ENCODE measurements at places on chromosomes 6 and 20.

DNA sequence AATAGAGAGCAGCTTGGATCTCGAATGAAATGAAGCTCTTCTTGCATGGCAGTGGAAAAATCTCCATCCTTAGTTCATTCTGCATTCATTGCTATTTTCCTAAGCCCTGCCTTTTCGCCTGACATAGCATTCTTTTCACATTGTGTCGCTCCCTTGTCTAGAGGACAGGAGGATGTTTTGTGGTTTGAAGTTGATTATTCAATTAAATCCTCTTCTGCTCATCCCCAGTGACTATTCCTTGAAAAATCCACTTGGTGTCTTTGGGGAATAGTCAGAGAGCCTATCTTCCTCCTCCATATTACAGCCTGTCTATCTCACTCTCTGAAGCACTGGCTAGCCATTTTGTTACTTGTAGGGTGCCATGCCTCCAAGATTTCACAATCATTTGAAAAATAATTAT is 161.2 kb downstream of the KLHL32 start:
- DNase-seq, result no peak

DNA sequence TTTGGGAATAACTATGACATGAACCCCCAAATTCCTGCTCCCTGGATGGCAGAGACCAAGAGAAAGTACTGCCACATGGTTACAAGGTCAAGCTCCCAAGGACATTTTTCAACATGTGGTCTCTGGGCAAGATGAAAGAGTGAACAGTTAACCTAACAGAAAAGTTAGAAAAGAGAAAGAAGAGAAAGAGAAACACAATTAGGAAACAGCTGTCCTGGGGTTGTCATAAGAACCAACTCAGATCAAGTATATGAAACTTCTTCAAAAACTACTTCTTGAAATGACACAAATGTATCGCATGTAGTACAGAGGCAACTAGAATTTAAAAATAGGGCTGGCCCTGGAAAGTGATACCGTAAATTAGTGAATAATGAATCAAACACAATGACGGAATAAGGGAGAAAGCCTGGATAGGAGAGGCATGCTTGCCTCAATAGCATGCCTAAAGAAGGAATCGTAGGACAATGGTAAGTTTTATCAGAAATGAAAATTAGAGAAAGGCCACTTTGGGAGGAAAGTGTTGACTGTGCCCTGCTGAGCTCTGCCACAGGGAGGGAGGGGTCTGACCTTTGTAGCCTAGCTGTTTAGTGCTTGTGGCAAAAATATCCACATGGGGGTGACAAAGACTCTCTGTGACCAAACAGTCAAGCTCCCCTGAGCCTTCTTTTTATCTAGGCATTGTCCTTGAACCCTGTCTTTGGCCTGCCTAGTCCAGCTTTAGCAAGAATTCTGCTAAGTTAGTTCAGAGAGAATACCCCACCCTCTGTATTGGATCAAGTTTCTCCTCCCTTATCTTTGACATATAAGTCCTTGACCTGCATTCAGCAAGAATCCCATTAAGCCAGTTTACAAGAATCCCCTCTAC is 4.3 kb upstream of the DCBLD1 start:
- no peak for DNase-seq

DNA sequence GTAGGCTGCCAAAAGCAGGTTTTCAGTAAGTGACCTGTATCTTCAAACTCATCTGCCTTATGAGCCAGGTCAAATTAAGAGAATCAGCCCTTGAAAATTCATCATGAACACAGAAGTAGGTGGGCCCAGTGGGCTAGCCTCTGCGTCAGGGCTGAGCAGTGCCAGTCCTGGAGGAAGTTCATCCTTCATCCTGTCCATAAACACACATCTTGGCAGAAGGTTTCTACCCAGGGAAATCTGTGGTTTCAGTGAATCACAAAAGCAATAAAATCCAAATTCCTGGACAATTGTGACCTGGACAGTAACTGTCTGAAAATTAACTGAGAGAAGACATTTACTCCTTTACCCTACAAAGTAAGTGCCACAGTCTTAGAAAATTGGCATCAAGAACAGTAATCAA is 72.4 kb downstream of the ATG5 start:
- DNase-seq, result no peak

DNA sequence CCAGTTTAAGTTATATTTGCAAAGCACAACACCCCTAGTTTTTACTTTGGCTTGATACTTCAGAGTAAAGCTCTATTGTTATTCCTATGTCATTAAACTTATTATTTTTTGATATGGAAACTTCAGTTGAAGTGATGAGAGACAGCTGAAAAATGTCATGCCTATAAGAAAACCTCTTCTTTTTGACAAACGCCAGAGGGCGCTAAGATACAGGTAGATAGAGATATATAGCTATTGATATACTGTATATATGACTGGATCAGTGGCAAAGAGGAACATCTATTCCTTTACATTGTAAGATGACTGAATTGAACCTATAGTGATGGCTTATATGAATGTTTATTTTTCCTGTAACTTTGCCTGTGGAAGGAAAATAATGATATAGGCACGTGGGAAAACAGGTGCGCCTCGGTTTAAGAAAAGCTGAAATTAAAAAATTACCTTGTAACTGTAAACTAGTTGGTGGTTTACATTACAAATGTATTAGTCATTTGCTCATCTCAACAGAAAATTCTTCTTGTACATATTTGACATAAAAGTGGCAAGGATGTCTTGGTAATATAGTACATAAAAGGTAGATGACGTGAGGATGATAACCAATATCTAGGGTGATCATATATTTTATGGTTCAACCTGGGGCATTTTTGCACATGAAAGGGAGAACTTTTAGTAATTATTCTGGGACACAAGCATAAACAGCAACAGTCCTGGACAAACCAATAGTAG is 74.1 kb downstream of the LAMA4 start:
- peak; percentile 74 for DNase-seq

- no peak for DNase-seq
Measured at GRCh38 chr20:19176470-19177052, 35.9 kb upstream of the SLC24A3 start.

DNA sequence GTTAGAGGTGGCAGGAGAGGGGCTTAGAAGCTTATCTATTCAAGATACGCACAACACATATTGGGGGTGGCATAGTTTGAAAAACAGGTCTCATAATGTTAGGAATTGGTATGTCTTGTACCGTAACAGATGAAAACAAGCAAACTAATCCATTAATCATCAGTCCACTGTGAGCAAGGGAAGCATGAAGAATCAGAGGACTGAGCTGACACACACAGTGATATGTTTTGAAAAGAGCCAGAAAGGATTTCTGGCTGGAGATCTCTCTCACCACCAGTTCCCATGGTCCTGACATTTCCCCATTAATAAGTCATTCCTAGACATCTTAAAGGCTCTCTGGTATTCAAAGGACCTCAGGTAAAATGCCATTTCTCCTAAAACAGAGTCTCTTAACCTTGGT is 158.8 kb upstream of the PHACTR1 start:
- DNase-seq, result no peak

DNA sequence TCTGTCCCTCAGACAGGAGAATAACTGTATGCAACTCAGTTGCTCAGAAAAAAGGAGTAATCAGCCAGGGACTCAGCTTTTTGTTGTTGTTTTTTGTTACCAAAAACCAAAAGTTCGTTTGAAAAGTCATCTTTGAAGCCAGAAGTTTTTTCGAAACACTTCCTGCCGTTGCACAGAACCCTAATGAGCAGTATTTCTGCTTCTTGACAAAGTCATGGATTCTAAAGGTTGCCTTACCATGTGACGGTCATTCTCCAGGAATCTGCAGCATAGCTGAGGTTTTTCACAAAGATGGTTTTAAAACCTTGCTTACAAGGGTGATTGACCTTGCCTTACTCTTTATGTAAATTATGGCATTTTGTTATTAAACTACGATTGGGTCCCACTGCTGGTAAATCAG is 1.9 kb downstream of the RAB32 start:
- no peak for DNase-seq

DNA sequence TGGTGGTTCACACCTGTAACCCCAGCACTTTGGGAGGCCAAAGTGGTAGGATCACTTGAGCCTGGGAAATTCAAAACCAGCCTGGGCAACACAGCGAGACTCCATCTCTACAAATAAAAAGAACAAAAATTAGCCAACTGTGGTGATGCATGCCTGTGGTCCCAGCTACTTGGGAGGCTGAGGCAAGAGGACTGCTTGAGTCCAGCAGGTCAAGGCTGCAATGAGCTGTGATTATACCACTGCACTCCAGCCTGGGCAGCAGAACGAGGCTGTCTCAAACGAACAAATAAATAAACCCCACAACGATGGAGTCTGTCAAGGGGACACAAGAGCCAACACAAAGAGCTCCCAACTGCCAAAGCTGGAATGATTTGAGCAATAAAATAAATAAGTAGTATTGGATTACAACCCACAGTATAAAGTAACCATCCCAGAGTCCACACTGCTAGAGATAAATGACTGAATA is 13.5 kb downstream of the ZMYND8 start:
- DNase-seq, result no peak

- DNase-seq, result no peak
Measured at GRCh38 chr6:108501559-108501958, 59.2 kb upstream of the FOXO3 start.

GRCh38 chr6:91486200-91486599 is 899.3 kb upstream of the MAP3K7 start:
- no peak for DNase-seq

DNA sequence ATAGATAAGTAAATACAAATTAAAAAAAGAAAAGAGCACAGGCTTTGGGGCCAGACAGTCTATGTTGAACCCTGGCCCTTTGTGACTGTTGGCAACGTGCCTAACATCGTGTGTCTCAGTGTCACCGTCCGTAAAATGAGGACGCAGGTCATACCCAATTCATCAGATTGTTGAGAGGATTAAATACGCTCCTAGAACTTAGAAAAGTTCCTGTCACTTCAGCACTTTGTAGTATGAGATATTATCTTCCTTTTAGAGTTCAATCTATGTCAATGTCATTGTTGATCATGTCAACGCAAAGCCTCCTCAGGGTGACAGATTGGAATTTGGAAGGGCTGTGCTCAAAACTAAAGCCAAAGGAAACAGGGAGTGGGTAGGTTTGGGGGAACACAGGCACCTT is 21.7 kb downstream of the SERPINB1 start:
- DNase-seq, result no peak

DNA sequence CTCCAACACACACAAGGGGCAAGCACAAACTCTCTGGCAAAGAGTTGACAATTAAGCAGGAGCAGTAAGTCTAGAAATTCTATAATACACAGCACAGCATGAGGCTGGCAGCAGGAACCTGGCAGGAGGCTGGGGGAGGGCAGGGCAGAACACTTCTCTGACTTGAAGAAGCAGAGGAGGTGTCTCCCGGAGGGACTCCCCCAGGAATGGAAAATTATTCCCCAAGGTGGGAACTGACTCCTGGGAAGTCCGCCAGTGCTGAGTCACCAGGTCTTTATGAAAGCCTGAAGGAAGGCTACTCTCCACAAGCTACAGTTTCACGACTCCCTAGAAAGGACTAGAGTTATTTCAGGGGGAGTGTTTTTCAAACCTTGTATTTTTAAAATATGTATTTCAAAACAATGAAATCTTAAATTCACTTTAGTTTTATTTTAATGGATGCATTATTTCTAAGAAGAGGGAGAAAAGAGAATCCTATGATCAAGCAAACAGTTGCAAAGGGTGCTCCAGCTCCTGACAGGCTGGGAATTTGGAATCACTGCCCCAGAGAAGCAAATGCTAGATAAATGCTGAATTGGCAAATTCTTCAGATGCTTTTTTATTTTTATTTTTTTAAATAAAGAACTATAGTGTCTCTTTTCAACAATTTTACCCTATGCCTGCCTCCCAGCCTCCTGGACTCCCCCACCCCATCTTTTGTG is 192.8 kb downstream of the LY86 start:
- DNase-seq, result no peak

DNA sequence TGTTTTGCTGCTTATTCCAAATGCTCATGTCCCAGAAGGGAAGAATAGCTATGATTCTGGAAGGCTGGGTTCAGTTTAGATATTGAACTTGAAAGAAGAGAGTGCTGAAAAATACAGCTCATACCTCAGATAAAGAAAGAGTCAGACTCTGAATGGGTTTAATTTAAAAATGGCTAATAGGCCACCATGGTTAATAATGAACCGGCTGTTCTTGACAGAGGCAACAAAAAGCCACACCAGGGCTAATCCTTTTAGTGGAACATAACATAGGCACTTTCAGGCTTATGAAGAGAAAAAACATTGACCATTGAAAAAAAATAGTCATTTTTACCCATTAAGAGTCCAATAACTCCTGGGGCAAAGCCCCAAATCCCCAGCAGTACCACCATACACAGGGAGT is 59.4 kb downstream of the TNFRSF21 start:
- DNase-seq, result no peak

GRCh38 chr6:108714101-108714765 is 134.0 kb upstream of the ARMC2 start:
- peak; percentile 36 for DNase-seq

- peak; percentile 89 for DNase-seq
Measured at GRCh38 chr20:47453167-47453782, 48.4 kb upstream of the NCOA3 start.

DNA sequence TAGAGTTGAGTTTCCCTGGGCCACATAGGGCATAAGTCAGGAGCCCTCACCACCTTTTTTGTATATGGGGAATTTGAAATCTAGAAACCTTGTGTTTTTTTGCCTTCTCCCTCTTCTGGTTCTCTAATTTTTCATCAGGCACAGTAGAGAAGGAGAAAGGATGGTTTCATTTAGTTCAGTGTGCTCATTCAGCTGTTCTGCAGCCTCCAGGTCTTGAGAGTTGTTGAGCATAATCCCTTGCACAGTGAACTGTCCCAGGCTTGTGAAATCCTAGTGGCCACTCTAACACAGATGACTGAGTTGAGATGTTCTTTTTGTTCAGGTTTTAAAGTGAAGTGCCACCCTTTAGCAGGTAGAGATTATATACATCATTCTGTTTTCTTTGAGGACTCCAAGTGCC is 183.5 kb downstream of the CDKAL1 start:
- no peak for DNase-seq

GRCh38 chr20:17637413-17637780 is 44.6 kb downstream of the RRBP1 start:
- no peak for DNase-seq

GRCh38 chr6:18115356-18115755 is 7.1 kb downstream of the NHLRC1 start:
- peak; percentile 74 for DNase-seq

- no peak for DNase-seq
Measured at GRCh38 chr20:43534016-43534415, 24.8 kb upstream of the SGK2 start.

DNA sequence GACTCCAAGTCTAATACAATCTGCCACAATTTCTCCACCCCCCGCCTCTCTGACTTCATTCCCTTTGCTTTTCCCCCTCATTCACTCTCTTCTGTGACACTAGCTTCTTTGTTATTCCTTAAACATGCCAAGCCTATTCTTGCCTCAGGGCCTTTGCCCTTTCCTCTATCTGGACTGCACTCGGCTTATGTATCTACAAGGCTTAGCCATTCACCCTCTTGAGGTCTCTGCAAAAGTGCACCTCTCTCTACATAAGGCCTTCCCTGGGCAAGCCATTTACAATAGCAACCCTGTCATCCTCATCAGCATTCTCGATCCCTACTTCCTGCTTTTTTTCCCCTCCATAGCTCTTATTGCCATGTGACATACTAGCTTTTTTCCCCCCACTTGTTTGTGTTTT is 168.9 kb downstream of the PDSS2 start:
- DNase-seq, result no peak
